ENCODE measurements at places on chromosomes 4 and X.
A peak's percentile ranks its signal among the peaks of the same experiment; 100 is the strongest.

- no peak for DNase-seq
Observed at GRCh38 chr4:3680656-3681055, 85.5 kb upstream of the ADRA2C start.

- DNase-seq: no peak
Observed at GRCh38 chrX:31213941-31214340, 142.1 kb upstream of the FTHL17 start.

GRCh38 chr4:80024335-80024734, 48.7 kb downstream of the ANTXR2 start:
- no peak for DNase-seq

DNA sequence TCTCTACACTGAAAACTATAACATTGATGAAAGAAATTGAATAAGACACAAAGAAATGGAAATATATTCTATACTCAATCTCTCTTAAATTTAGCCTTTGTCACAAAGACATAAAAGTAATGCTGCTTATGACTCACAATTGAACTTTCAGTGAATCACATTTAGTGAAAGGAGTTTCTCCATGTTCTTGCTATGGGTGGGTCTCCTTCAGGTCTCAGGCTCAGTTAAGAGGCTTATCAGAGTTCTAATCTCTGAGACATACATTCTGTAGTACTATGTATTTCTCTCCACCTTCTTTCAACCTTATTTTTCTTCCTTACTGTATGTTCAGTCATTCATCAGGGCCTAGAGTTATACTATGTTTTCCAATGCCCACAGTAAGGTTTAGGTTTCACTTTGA, 220.9 kb downstream of the DTHD1 start:
- no peak for DNase-seq

DNA sequence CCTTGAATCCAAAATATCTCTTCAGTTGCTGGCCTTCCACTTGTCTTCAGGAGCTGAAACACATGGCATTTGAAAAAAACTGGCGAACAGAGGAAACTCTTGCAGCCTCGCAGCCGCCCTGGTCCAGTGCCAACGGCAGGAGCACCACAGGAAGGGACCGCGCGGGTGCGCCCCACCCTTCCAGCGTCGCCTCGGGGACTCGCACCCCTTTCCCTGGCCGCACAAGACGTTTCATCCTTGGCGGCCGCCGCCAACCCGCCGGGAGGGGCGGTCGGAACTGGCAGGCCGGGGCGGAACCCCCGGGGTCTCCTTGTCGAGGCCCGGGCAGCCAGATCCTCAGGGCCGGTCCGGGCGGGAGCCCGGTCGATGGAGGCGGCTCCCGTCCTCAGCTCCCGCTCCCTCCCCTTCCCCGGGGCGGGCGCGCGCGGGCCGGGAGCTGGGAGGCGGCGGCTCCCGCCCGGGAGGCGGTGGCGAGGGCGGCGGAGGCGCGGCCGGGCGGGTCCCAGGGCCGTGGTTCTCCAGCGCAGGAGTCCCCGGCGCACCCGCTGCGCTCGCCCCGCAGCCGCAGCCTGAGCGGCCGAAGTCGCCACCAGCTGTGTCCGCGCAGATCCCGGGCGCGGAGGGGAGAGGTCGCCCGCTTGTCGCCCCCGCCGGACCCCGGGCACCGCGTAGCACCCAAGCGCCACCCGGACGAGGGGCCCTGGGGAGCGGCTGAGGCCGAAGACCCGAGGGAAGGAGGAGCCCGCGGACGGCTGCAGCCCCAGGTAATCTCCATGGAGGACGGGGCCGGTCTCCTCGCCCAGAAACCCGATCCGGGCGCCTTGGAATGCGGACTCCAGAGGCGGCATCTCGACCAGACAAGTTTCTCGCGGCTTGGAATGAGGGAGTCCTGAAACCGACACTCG, 886 bp upstream of the NDST3 start:
- DNase-seq: peak; percentile 3

DNA sequence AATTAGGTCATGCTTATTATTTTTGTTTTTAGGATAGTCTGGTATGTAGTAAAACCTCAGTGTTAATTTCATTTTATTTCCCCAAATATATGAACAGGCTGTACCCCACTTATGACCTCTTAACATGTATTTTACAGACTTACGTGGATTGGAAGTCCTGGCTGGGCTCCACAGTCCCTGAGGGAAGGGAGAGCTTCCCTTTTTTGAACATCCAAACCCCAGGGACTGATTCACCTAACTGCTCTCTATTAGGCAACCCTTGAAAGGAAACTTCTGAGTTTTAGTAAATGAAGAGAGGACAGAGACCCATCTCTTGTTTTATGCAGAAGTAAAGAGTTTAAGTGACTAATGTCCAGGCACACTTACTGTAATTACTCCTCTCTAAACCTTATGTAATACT, 233.1 kb upstream of the SPRY1 start:
- DNase-seq: no peak

DNA sequence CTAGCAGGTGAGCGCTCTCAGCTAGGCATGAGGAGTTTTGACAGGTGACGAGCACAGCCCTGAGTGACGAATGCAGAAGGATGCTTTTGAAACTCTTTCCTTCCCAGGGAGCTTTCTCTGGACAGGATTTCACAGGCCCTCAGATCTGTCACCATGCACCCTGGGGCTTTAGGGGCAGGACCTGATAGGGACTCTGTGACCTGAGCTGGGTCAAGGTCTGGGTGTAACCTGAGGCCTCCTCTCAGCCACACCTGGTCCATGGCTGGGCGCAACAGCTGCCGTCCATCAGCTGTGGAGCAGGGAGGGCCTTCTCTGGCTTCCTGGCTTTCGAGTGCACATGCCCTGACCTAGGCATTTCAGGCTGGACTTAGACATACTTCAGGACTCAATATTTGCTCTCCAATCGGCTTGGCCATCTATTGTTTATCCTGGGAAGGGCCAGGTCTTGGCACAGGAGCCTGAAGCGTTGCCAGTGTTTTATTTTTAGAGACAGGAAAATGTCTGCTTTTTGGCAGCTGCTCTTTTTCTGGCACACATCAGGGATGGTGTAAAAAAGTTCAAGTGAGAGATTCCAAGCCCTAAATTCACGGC, 56.4 kb downstream of the C4orf51 start:
- DNase-seq: no peak

GRCh38 chrX:102958794-102959193, 21.7 kb downstream of the RAB40AL start:
- no peak for DNase-seq

GRCh38 chr4:30719454-30720020, 632 bp upstream of the PCDH7 start:
- no peak for DNase-seq

GRCh38 chr4:41349021-41349420, 92.3 kb downstream of the UCHL1 start:
- no peak for DNase-seq

- DNase-seq: no peak
Observed at GRCh38 chr4:38132843-38133662, 172.9 kb downstream of the PTTG2 start.

DNA sequence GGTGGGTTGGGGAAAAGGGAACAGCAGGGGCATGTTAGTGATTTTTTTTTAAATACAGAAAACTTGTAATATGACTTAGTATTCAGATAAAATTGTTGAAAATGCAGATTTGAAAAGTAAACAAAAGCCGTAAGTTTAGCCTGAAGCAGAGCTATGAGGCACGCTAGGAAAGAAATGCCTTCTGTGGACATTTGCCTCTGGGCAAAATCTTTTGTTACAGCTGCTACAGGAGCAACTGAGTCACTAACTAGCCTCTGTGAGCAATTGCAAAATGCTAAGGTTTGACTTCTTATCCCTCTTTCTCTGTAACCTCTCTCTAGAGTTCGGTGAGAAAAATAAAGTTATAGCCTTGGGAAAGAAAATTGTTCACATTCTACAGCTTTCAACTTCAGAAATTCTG, 350.0 kb downstream of the SLC7A11 start:
- DNase-seq: no peak

DNA sequence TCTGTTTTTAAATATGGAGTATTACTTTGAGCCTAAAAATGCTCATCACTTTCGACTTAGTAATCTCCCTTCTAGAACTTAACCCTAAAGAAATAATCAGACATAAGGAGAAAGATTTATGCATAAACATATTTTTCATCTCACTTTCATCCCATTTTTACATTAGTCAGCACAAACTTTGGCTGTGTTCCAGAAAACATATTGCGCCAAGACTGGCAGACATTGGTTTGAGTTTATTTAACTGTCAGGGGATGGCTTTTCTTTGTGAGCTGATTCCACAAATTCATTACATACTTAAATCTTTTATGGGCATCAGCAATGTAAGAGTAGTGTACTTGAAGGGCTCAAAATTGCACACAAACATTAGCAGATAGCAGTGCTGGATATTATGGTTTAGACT, 23.7 kb downstream of the MAOA start:
- DNase-seq: no peak

GRCh38 chr4:34950926-34951325, 1293.4 kb downstream of the ARAP2 start:
- DNase-seq: no peak

GRCh38 chrX:74178536-74178935, 125.4 kb upstream of the ZCCHC13 start:
- DNase-seq: no peak

DNA sequence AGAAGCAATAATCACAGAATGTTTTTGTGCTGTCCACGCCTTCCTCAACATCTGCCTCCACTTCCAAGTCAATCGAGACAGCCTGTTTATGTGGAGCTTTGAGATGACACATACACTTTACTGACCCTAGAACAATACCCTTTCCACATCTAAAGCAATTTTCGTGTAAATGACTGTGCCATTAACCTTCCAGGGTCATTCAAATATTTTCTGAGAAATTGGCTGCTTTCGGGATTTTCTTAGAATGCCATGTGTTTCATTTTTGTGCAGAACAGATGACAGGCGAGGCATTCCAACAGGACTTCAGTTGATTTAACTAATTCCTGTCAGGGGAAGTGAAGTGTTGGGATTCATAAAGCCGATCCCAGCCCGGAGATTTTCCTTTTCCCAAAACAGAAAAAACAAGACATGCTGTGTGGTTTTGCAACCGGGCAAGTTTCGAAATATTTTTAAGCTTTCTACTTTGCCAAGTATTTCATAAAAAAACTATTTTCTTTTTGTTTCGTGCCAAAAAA, 73.9 kb downstream of the SORBS2 start:
- no peak for DNase-seq

DNA sequence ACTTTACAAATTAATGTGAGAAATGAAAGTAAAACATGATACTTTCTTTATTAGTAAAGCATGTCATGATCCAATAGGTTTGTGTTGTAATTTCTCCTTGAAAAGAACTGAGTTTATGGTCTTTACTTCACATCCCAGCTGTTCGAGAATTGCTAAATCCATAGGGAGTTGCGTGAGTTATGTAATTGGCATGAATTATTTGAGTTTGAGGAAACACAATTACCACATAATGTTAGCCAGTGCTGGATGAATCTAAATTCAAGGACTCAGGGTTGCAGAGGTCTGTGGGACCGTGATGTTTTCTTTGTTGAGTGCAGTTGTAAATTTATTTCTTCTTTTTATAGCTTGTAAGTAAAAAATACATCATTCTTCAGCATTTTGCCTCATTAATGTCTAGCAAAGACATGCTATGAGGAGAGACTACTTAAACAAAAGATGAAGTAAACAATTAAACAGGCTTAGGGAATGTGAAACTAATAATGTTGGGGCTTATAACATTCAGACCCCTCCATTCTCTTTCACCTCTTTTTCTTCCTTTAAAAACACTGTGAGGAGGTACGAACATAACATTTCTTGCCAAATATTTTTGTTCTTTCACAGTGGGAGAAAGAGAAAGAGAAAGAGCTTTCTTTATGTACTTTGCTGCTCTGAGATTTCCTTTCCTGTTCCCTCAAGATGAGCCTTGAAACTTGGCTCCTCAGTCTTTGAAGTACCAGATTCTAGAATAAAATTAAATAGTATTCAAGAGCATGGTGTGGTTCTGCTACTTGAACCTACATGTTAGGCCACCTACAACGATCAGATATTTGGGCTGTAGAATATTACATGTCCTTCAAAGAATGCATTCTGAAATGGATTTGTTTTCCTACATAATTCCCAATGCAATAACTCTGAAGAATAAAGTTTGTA, 159.6 kb upstream of the ANK2 start:
- DNase-seq: no peak

- DNase-seq: no peak
Observed at GRCh38 chr4:156673483-156673882, 298.1 kb downstream of the PDGFC start.

DNA sequence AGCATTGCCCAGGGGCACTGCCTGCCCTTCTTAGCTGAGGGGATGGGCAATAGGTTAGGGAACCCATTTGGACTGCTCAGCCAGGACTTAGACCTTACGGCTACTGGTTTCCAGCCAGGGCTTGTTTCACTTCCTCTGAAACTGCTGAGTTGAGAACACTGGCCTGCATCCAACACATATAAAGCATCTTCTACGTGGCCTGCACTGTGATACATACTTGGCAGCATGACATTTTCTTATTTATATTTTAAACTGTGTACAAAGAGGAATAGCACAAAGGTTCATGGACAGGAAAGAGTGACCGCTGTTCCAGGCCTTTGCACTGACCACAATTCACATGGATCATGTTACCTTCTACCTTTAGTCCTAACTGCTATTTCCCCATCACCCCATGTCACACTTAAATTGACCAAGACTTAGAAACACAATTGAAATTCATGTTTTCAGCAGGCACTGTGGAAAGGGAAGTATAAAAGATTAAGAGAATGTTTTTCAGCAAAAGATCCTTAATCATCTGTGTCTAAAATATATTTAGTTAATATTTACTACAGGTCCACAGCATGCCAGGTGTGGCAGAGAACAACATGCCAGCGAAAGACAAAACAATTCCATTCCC, 43.7 kb downstream of the NLGN4X start:
- no peak for DNase-seq

GRCh38 chr4:10108391-10108790, 8.2 kb downstream of the WDR1 start:
- DNase-seq: no peak

DNA sequence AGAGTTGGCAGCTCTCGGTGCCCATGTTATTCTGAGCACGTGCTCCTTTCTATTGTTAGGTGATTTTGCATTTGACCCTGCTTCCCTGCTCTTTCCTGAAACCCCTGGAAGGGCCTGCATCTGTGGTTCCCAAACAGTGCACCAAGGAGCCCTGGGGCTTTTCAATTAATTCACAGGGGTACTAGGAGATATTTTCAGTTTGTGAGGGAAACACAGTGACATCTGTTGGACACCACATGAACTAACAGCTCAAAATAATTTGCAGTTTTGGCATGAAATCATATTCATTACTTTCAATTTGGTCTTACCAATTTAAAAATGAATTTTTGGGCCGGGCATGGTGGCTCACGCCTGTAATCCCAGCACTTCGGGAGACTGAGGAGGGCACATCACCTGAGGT, 156.6 kb downstream of the GATB start:
- no peak for DNase-seq

- no peak for DNase-seq
Observed at GRCh38 chrX:30147996-30148643, 67.2 kb upstream of the MAGEB2 start.

DNA sequence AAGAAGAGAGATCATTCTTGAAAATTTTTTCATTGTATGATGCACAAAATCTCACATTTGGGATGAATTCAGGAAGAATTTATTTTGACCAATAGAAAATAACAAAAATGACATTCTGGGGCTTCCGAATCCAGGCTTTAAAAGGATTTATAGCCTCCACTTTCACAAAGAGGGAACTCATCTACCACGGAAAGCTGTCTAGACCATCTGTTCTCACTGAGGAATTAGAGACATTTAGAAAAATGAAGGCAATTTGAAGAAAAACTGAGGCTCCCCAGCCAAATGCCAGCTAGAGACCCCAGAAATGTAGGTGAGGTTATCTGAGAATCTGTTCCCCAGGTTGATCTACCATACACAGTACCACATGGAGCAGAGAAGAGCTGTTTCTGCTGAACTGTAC, 464.3 kb downstream of the TMA16 start:
- DNase-seq: no peak
